ENCODE measurements at places on chromosomes 4 and X. TPM values are rescaled to one million over a fixed set of nuclear protein-coding genes. Genes with fewer than 3 reads are reported as not detected.
A peak's percentile ranks its signal among the peaks of the same experiment; 100 is the strongest.

DNA sequence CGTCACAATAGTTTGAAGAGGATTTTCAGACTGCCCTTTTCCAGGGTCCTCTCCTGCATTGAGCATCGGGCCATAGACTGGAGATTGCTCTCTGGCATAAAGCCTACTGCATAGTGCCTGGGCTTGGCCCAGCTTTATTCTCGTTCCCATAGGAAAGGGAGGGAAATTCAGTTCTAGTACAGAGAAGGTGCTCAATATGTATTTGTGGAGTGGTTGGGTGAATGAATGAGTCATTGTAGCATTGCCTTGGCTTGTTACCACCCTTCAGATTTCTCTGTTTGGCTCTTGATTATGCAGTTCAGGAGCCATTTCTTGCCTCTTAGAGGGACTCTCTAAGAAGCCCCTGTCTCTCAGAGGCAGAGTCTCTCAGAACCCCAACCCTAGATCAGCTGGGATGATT lies 2.6 kb downstream of the TMEM35A start:
- no peak for DNase-seq

FAM149A gene
- polyA plus RNA-seq, result 8.9 TPM

MAGEC1 gene
- polyA plus RNA-seq, result not detected

DNA sequence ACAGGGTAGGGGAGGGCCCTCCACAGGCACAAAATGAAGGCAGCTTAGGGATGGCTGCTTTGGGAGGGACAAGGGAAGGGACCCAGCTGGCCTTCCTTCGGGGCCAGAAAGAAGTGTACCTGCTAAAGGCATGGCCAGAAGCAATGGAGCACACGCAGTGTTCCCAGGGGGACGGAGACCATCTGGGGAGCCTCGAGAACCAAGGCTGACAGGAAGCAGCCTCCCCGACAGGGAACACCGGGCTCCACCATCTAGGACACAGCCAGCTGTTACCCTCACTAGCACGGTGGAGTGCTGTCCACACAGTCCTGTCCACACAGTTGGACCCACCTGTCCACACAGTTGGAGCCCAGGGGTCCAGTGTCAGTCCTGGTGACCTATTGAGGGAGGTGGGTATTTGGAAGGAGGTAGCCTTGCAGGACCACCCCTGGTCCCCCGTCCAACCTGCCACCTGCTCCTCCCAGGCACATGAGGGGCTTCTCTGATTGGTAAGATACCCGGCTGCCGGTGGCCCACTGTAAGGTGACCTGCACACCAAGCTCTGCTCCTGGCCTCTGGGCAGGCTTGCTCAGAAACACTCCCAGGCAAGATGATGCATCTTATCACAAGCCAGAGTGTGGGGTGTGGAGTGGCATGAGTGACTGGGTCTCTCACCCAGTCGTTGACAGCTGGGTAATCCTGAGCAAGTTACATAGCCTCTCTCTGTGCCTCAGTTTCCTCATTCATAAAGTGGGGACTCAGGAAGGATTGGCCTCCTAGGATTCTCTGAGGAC lies 20.5 kb upstream of the AFAP1 start:
- DNase-seq, result no peak

ZFP42 gene
- 0.54 TPM for polyA plus RNA-seq

TCEAL9 gene
- 149 TPM for polyA plus RNA-seq

GRCh38 chrX:106306391-106306947 lies 138.4 kb downstream of the PWWP3B start:
- DNase-seq, result no peak

DNA sequence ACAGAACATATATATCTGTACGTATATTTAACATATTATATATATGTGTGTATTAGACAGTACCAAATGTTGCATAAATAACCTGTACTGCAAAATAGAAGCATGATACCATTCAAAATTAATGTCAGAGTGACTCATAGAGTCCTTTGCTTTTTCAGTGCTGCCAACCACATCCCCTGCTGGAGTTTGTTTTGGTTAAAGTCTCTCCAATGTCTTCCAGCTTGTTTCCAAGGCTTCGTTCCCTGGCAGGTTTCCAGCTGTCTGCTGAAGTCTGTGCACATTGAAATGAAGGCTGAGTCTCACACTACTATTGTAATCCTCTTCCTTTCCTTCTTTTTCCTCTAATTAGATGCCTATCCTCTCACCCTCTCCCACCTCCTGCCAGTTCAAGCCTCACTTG lies 14.9 kb downstream of the NRK start:
- peak; percentile 77 for DNase-seq

GRCh38 chrX:81857192-81857591 lies 655.3 kb downstream of the SH3BGRL start:
- no peak for DNase-seq

DNA sequence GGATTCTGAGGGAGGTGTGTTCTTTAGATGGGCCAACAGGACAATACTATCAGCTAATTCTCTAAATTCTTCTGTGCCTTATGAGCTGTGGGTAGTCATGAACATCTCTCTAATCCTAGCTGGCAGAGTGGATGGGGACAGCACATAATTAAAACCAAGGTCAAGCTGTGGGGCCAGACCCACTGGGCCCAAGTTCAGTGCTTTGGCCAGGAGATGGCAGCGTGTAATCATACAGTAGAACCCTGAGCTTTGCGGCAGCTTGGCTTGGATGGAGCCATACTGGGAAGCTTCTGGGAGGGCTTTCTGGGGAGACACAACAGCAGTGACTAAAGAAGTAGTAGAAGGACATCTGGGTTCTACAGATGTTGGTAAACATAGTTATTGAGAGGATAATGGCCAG lies 140.3 kb upstream of the CXCL13 start:
- no peak for DNase-seq

- no peak for DNase-seq
These were observed 78.9 kb downstream of the FAT1 start for GRCh38 chr4:186644737-186645261.

TRIM60 gene
- polyA plus RNA-seq, result not detected

- no peak for DNase-seq
These were observed 120.4 kb downstream of the NDST3 start for GRCh38 chr4:118154649-118155048.

DNA sequence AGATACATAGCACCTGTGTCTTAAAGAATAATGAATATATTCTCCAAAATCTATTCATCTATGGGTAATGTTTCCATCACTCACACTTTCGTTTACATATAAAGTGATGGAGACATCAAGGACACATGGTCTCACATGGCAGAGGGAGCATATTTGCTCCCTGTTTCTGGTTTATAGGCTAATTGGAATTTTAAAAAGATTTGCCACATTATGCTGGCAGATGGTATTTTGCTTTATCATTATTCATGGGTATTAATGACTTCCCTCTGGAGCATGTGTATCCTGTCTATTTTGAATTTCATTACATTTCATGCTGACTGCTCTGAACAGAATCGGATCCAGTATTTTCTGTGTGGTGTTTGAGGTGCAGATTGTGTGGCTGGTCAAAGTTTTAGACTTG lies 79.0 kb downstream of the PDGFRA start:
- no peak for DNase-seq

DNA sequence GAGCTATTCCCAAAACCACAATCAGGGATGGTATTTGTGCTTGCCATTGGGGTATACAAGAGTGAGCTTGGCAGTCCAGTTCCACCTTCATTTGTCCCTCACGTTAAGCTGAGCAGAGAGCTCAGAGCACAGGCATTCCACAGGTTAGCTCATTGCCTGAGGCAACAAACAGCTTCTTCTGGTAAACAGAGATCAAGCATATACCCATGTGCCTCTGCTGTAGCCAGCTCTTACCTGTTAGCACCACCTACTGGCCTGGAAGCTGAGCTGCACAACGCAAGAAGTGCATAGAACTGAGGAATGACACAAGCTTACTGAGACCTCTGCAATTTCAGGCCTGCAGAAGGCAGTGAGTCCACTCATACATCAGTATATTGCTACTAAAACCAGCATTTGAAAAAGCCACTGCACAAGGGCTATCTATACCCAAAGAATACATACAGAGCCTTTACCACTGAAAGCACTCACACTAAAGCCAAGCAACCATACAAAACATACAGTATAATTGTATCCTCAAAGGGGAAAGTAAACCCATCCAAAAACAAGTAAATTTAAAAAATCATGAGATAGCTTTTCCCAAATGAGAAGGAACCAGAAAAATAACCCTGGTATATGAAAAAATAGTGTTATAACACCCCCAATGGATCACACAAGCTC lies 258.3 kb upstream of the GABRA2 start:
- DNase-seq, result no peak

DNA sequence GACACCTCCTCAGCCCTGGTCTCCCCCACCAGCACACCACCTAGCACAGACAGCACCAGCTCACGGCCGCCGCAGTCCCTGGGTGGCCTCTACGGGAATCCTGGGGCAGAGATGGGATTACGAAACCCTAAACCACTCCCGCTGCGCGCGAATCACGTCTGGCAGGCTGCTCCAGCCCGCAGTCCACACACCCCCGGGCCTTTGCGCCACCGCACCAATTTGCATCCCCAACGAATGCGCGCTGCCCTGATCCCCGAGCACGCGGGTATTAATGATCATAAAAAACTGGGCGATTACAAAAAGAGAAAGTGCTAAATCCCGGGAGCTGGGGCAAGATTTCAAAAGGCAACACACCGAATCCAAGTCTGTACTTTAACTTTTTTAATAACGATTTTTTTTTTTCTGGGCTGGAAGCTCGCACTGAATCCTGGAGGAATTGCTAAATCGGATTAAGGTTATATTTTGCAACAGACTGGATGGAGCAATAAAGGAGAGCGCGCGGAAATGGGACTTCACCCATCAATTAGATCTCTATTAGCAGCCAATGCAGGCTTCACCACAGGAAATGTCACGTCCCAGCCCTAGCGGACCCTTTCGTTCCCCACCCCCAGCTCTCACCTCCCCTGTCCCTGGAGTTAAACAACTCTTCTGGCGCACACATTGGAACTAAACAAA lies 69.8 kb upstream of the TMEM33 start:
- DNase-seq, result no peak

DNA sequence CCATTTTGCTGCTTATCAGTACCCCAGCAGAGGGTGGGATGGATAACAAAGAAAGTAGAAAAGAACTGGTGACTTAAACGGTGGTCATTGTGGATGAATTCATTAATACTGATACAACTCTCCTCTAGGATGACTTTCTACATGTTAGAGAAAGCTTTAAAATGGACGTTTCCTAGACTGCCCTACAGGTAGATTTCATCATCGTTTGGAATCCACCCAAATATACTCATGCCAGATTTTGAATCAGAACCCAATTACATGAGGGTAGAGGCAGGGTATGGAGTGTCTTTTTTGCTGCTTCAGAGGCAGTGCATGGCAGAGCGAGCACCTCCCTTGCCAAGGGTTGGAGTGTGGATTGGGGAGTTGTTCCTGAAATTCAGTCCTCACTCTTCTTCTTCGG lies 13.3 kb upstream of the ANTXR2 start:
- no peak for DNase-seq

DNASE1L1 gene
- 30.1 TPM for polyA plus RNA-seq

DNA sequence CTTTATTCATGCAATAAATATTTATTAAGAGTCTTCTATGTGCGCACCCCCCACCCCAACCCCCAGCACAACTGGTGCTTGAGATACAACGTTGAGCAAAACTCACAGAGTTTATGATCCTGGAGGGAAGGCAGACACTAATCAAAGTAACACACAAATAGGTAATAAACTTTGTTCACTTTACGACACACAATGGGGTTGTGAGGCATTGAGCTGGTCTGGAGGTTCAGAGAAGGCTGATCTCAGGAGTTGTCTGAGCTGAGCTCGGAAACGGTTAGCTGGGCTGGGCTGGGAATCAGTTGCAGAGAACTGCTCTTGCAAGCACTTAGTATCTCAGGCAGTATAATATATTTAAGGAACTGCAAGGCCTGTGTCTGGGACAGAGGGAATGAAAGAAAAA lies 238.5 kb downstream of the SCFD2 start:
- DNase-seq, result peak; percentile 52

PDZD4 gene
- polyA plus RNA-seq, result 5.1 TPM

DNA sequence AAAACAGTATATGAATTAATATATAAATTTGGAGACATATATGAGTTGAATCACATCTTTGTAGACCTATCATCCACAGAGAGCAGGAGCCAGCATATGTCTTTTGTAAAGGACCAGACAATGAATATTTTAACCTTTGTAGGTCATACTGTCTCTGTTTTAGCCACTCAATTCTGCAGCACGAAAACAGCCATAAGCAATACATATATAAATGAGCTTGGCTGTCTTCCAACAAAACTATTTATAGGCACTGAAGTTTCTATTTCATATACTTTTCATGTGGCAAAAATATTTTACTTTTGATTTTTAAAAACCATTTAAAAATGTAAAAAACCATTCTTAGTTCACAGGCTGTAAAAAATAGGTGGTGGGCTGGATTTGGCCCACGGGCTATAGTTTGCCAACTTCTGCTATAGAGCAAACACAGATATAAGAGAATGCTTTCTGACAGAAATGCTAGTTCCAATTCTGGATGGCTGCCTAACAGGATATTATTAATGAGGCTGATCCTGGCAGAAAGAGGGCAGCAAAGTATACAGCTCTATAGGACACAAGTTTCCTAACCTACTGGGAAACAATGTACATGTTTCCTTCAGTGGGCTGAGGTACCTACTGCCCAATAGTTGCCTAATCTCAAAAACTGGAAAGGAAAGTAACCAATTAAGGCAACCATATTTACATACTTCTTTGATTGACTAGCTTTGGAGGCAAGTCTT lies 58.1 kb upstream of the UCP1 start:
- DNase-seq, result no peak

GRCh38 chr4:76705472-76705871 lies 192.5 kb downstream of the SOWAHB start:
- no peak for DNase-seq

- peak; percentile 87 for DNase-seq
These were observed 164.9 kb downstream of the MAML3 start for GRCh38 chr4:139988863-139989765.

SOX3 gene
- polyA plus RNA-seq, result 0.12 TPM

TBC1D9 gene
- polyA plus RNA-seq, result 15.9 TPM

DNA sequence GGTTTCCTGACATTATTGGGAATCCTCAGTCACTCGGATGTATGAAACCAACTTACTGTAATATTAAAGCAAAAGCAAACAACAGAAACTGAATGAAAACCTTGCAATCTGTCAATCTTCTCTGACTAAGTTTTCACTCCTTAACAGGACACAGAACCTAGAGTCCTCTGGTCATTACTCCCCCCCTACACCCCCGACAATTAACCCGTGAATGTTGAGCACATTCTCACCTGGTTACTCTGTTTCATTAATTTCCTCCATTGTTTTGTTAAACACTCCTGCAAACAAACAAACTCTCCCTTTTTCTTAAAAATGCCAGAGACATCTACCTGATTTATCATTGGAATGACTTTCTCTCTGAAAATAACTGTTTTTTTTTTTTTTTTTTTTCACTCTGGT lies 469.0 kb upstream of the PRKX start:
- DNase-seq, result no peak

DNA sequence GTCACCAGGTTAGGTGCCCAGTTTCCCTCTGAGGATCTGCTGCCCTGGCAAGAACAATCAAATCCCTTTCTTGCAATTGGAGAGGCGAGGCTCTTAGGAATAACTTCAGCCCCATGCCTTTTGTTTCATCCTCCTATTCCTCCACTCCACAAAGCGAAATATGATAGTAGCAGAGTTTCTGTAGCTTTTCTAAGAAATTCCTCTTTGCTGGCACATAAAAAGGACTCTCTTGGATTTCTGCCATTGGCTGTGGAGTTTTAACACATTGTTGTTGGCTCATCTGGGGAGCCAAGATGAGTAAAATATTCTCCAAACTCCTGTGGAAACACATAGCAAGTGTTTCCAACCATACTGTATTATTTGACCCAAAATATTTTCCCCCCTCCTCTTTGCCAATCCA lies 11.0 kb upstream of the ADGRG2 start:
- DNase-seq, result peak; percentile 68

GRCh38 chr4:113610537-113610936 lies 151.0 kb downstream of the CAMK2D start:
- no peak for DNase-seq

PLXNA3 gene
- 39.0 TPM for polyA plus RNA-seq

PCSK1N gene
- 0.16 TPM for polyA plus RNA-seq

Data from muscle of back (tissue), 13 donors.